ENCODE measurements at places on chromosomes 3 and 15.

DNA sequence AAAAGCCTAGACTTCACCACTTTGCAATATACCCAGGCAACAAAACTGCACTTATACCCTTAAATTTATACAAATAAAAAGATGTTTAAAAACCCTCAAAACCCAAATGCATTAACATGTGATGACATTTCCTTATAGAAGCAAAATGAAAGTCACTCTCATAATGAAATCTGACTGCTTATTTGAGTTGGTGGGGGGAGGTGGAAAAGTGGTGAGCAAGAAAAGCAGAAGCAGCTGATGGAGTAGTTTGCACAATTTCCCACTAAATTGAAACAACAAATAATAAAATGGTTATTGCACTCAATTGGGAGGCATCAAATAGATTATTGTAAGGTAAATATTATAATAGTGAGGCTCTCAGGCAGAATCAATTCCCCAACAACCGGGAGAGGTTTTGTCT lies 54.0 kb upstream of the GADL1 start:
- DNase-seq = no peak

DNA sequence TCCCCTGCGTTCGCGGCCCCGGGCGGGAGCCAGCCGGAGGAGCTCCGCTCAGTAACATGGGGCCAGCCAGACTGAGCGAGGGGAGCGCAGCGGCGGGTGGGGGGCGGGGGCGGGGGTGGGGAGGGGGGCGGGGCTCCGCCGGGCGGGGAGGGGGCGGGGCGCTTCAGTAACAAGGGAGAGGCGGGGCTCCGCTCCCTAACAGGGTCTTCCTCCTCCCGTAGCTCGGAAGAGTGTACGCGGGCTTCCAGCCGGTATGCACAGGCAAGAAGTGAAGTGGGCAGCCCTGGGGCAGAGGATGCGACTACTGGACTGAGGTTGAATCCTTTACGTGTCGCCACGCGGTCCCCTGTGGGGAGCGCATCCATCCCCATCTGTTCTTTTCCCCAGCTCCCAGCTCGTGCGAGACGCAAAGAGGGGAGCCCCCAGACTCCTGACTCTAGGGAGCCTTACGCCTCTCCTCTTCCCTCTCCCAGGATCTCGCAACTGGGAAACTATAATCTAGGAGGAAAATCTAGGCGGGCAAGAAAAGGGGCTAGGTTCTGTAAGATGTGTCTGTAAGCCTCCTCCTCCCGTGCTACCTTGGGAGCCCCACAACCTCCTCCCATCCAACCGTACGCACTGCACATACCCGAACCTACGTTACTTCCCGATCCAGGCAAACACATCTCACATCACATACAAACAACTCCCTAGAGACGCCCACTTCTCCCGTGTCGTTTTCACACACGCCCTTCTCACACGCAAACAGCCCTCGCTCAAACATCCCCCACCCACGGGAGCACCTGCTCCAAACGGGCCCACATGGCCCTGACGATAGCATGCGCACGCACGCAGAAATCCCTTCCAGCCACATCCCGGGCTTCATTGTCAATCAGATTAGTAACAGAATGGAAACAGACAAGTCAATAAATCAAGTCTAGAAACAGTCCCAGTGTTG lies at the start of gene SHF:
SHF (minus strand) TSS at position 73 of the 937 bp plus-strand sequence; CDS start at position 58, 15 bp downstream.
- DNase-seq = peak; percentile 53

DNA sequence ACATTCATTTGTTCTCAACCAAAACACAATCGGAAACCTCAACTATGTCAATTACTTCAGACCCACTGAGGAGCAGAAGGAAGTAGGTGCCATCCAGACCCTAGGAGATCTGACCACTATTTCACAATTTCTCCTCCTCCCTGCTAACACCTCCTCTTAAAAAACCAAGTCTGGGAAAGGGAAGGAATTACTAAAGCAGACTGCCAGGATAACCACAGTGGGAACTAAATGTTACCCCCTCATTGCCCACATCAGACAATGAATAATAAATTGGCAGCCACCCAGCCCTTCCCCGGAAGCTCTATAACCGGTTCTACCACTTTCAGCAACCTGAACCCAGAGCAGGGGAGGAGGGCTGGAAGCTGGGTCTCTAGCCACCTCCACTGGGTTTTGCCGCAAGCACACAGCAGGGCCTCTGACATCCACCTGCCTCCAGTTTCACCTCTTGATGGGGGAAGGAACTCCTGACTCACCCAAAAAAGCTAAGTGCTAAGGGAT lies 17.6 kb downstream of the C15orf62 start:
- no peak for DNase-seq

- peak; percentile 45 for DNase-seq
Observed at GRCh38 chr15:70096215-70097062, 1.3 kb downstream of the TLE3 start.

DNA sequence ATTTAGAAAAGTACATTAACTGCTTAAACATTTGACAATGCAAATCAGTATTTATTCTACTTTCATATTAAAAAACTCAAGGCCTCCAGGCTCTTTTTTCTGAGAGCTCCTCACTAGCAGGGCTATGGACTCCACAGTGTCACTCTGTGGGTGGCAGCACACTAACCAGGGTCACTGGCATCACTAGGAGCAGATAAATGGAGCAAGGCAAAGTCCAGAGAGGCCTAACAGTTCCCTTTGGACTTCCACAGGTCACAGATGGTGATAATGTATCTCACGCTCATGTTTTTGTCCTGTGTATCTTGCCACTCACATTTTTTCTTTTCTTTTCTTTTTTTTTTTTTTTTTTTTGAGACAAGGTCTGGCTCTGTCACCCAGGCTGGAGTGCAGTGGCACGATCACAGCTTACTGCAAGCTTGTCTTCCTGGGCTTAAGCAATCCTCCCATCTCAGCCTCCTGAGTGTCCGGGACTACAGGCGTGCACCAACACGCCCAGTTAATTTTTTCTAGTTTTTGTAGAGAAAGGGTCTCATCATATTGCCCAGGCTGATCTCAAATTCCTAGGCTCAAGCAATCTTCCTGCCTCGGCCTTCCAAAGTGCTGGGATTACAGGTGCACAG lies 7.8 kb downstream of the SPG21 start:
- DNase-seq = no peak

- no peak for DNase-seq
Observed at GRCh38 chr3:43161684-43162229, 55.9 kb upstream of the POMGNT2 start.

DNA sequence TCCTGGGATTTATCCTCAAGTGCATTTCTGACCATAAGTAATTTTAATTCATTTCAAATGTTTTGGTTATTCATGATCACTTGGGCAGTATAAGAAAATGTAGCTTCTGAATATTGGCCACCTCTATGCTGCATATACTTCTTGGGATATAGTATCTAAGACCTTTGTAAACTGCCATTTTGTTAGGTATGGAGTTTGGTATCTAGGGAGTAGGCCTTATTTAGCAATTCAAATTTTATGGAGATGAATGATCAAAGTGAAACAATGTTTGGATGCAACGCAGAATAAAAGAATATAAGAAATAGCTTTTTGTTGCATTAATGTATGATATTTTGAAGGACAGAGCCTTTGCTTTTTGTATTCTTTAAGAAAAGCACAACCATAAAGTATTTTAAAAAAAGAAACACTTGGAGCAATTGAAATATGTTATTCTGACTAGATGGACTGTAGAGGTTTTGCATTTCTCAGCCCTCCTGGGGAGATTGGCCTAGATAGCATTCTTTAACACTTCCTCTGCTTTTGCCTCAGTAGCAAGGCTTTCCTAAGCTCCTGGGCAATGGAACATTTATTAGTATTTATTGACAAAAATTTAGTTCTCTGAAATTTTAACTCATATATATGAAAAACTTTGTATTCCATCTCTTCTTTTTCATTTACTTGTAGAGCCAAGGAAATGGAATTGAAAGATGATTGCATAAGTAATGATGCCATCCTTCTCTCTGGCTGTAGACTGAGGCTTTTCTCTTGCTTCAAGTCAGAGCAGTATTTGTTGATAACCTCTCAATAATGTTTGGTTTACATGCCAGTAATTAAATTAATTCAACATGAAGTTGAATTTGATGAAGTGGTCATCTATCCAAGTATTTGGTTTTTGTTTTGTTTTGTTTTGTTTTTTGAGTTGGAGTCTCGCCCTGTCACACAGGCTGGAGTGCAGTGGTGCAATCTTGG lies 61.8 kb upstream of the UTS2B start:
- DNase-seq = no peak

Measured in T-helper 2 cell (primary cell).